ENCODE measurements at places on chromosomes 1 and 21.
A peak's percentile ranks its signal among the peaks of the same experiment; 100 is the strongest.

DNA sequence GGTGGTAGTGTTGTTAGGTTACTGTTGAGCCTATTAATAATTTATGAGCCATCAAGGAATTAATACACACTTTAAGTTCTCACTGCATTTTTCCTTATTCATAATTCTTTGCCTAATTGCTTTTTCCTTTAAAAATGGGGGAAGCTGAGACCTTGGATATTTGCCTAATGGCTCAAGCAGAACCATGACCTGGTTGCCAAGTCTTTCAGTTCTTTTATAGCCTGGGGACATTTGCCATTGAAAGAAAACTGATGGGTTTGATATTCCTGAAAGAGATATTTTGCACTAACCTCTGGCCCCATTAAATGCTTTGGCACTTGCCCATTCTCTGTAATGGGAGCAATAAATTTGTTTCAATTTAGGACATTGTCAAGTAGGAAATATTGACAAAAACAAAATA is 18.5 kb upstream of the LRRC53 start:
- H3K27me3 ChIP-seq = no peaks in the 10 kb centered on the region
- H3K4me1 ChIP-seq = no peaks in the 10 kb centered on the region
- no peak for DNase-seq
- H3K36me3 ChIP-seq = no peaks in the 10 kb centered on the region
- no peak overlapping the region for H3K4me3 ChIP-seq
- no peak overlapping the region for H3K27ac ChIP-seq

DNA sequence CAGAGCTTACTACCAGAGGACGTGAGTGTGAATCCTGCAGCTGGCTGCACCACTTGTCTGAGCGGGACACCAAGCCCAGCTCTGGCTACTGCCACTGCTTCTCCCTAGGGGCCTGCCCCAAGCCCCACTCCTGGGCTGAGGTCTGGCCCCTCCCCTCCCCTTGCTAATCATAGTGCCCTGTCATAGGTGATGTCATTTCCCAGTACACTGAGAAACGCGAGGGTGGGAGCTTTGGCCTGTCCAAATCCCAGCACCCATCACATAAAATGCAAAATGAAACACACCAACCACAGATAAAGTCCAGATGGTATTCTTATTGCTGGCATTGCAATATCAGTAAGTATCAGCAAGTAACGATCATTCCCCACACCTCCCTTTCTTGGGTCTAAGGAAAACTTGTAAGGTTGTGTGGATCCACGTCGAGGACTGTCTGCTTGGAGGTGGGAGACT is 77.7 kb downstream of the TOMM20 start:
- H3K27me3 ChIP-seq = no peaks in the 10 kb centered on the region
- H3K4me3 ChIP-seq = no peak overlapping the region
- H3K4me1 ChIP-seq = peaks cover 6% of the 10 kb centered on the region
- H3K36me3 ChIP-seq = no peaks in the 10 kb centered on the region
- H3K27ac ChIP-seq = no peak overlapping the region

GRCh38 chr1:25568090-25568833 is 24.9 kb downstream of the LDLRAP1 start:
- no peaks in the 10 kb centered on the region for H3K27me3 ChIP-seq
- peaks cover 42% of the 10 kb centered on the region for H3K4me1 ChIP-seq
- DNase-seq = peak; percentile 46
- no peak overlapping the region for H3K4me3 ChIP-seq
- H3K36me3 ChIP-seq = no peaks in the 10 kb centered on the region

GRCh38 chr1:230401763-230402294 is 24.3 kb downstream of the PGBD5 start:
- H3K27me3 ChIP-seq = no peaks in the 10 kb centered on the region
- no peaks in the 10 kb centered on the region for H3K4me1 ChIP-seq
- no peaks in the 10 kb centered on the region for H3K36me3 ChIP-seq
- H3K27ac ChIP-seq = no peak overlapping the region
- no peak for DNase-seq

GRCh38 chr1:41370756-41371420 is 9.7 kb downstream of the FOXO6 start:
- no peak overlapping the region for H3K27ac ChIP-seq
- no peaks in the 10 kb centered on the region for H3K36me3 ChIP-seq
- peaks cover 23% of the 10 kb centered on the region for H3K27me3 ChIP-seq
- H3K4me3 ChIP-seq = no peak overlapping the region
- peaks cover 41% of the 10 kb centered on the region for H3K4me1 ChIP-seq
- DNase-seq = no peak

DNA sequence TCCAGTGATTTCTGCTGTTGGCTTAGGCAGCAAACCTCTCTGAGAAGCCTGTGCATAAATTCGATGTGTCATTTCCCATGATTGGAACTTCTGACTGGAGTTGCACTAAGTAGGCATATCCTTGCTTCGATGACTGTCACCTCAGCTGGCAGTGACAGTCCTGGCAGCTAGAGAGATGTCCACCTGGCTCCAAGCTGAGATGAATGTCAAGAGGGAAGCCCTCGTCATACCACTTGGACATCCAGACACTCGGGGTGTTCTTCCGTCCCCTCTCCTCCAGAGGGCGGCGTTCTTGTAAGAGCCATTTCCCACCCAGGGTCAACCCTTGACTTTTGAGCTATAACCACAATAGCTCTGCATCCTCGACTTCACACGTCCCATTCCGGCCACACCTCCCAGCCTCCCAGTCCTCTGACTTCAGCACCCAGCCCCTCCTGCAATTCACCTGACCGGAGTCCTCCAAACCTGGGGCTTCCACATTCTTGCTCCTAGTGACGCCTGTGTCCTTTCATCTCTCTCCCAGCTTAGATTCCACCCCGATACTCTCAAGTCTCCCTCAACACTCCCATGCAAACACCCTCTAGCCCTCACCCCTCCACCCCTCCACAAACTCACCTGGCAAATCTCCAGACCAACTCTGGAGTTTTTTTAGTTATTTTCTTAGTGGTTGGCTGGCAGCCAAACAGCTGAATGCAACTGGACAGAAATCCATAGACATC is 17.3 kb downstream of the CA6 start:
- no peaks in the 10 kb centered on the region for H3K36me3 ChIP-seq
- DNase-seq = peak; percentile 76
- no peak overlapping the region for H3K27ac ChIP-seq
- no peaks in the 10 kb centered on the region for H3K4me1 ChIP-seq
- H3K4me3 ChIP-seq = no peak overlapping the region

GRCh38 chr1:245301162-245301580 is 146.4 kb downstream of the KIF26B start:
- no peaks in the 10 kb centered on the region for H3K27me3 ChIP-seq
- H3K36me3 ChIP-seq = no peaks in the 10 kb centered on the region

DNA sequence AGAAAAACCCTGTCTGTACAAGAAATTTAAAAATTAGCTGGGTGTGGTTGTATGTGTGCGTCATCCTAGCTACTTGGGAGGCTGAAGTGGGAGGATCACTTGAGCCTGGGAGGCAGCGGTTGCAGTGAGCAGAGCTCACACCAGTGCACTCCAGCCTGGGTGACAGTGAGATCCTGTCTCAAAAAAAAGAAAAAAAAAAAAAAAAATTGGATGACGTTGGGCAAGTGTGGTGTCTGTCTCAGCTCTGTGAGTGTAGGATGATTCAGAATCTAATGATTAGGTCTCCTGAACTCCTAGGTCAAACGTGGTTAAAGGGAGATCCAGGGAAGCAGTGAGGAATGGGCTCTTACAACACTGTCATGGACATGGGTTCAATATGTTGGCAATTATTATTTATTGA is 435.9 kb downstream of the KIF26B start:
- H3K27ac ChIP-seq = no peak overlapping the region
- H3K27me3 ChIP-seq = no peaks in the 10 kb centered on the region
- DNase-seq = no peak
- H3K36me3 ChIP-seq = no peaks in the 10 kb centered on the region
- no peak overlapping the region for H3K4me3 ChIP-seq
- H3K4me1 ChIP-seq = peaks cover 8% of the 10 kb centered on the region

GRCh38 chr1:93804412-93804811 is 74.6 kb downstream of the DNTTIP2 start:
- DNase-seq = no peak
- H3K4me1 ChIP-seq = no peaks in the 10 kb centered on the region
- peaks cover 5% of the 10 kb centered on the region for H3K36me3 ChIP-seq

GRCh38 chr21:31446226-31446855 is 102.3 kb upstream of the TIAM1 start:
- H3K4me3 ChIP-seq = no peak overlapping the region
- no peaks in the 10 kb centered on the region for H3K4me1 ChIP-seq
- no peak for DNase-seq
- no peak overlapping the region for H3K27ac ChIP-seq

DNA sequence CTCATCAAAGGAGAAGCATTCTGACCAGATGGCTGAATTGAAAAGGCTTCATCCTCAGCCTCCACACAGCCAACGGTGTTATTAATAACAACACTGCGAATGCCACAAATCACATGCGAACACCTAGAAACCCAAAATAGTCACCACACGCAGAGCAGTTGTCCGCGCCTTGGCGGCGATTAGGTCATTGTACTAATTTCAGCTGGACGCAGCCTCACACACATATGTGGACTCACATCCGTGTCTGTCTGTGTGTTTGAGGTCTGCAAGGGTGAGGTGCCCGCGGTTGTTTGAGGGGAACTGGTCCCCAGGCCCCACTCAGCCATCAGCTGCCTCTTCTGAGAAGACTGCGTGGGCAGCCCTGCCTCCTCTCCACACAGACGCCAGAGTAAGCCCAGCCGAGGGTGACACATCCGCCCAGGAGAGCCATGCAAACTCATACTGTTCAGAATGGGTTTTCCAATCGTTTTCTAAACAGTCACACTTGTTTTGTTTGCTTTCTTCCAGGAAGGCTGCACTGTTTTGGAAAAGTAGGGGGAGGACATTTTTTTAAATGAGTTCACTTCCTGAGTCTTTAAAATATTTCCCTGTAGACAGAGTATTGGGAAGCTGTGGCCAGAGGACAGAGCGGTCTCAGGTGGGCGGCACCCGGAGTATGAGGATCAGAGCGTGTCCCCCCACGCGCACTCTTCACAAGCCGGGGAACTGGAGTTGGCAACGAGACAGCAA is 53.4 kb downstream of the TOMM20 start:
- H3K27ac ChIP-seq = no peak overlapping the region
- H3K27me3 ChIP-seq = no peaks in the 10 kb centered on the region
- H3K36me3 ChIP-seq = no peaks in the 10 kb centered on the region
- H3K4me3 ChIP-seq = no peak overlapping the region

GRCh38 chr1:43184995-43185394 is 12.9 kb downstream of the CFAP57 start:
- no peaks in the 10 kb centered on the region for H3K4me1 ChIP-seq
- H3K36me3 ChIP-seq = no peaks in the 10 kb centered on the region
- DNase-seq = no peak
- no peak overlapping the region for H3K4me3 ChIP-seq
- no peak overlapping the region for H3K27ac ChIP-seq
- no peaks in the 10 kb centered on the region for H3K27me3 ChIP-seq

DNA sequence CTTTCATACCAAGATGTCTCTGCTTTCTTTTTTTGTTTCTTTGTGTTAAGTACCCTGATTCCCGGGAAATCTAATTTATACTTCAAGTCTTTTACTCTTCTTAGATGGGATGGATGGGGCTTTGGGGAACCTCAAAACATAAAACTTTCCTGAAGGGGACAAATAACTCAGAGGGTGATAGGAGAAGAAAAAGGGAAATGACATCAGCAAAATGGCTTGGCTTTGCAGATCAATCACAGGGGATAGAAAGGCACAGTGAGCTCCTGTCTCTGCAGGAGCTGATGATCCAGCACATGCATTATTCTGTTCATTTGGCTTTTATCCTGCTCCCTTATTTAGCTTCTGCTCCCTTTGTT is 1.4 kb upstream of the CA14 start:
- H3K4me1 ChIP-seq = peaks cover 23% of the 10 kb centered on the region
- H3K36me3 ChIP-seq = no peaks in the 10 kb centered on the region
- H3K27me3 ChIP-seq = no peaks in the 10 kb centered on the region
- no peak for DNase-seq
- H3K4me3 ChIP-seq = peak overlapping the region; percentile 84
- peak overlapping the region; percentile 98 for H3K27ac ChIP-seq
